ENCODE measurements at places on chromosomes 11 and 22.

GRCh38 chr11:79626135-79627075 lies 185.6 kb upstream of the TENM4 start:
- no peak for DNase-seq

DNA sequence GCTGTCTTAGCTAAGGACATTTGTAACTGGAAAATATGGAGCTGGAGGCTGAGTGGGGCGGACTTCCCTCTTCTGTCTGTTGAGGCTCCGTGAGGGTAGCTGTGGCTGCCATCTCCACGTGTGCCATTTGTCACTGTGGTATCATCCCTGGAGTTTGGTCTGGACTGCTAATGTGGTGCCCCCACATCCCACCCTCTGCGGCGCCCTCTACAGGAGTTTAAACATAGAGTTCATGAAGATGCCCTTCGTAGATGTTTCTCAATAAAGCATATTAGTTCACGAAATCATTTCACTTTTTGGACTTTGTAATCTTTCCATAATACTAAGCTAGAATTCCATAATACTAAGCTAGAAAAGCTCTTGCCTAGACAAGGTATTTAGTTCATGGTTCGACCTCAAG lies 52.4 kb downstream of the TECTA start:
- no peak for DNase-seq

GRCh38 chr11:118312328-118312727 lies 7.8 kb downstream of the CD3E start:
- DNase-seq, result no peak

DNA sequence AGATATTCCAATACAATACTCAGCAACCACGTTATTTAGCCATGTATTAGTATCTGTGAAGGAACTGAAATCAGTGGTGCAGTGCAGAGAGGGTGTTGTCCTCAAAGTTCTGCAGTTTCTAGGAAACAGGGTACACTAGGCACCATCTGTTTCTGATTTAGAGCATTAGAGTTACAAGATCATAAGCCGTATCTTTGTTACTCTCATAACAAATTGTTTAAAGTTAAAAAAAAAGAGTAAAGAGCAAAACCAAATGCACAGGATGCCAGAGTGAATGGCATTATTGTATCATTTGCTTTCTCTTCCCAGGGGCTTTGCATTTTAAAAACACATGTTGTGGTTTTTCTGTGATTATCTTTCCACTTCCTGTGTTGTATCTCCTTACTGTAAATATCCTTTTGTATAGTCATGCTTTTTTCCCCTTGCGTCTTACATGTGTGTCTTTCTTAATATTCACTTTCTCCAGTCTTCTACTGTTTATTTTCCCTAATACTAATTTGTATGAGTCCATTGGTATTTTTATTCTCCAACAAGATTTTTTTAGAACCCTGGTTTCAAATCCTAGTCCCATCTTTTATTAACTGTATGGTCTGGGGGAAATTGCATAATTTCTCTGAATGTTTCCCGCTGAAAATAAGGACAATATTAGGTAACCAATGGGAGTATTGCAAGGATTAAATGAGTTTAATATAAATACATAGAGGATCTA lies 15.2 kb upstream of the NUP160 start:
- DNase-seq, result no peak

DNA sequence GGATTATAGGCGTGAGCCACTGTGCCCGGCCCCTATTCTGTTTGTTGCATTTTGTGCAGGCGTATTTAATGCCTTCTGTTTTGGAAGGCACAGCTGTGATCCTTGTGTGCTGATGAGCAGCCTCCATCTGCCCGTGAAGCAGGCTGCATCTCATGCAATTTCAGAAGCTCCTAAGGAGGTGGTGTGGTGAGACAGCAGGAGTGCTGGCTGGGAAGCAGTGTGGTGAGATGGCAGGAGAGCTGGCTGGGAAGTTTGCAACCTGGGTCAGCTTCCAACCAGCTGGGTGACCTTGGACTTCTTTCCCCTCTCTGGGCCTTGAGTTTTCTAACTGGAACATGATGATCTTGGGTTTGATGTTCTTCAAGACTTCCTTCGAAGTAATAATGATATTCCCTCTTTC lies 525.1 kb downstream of the TBC1D22A start:
- no peak for DNase-seq

DNA sequence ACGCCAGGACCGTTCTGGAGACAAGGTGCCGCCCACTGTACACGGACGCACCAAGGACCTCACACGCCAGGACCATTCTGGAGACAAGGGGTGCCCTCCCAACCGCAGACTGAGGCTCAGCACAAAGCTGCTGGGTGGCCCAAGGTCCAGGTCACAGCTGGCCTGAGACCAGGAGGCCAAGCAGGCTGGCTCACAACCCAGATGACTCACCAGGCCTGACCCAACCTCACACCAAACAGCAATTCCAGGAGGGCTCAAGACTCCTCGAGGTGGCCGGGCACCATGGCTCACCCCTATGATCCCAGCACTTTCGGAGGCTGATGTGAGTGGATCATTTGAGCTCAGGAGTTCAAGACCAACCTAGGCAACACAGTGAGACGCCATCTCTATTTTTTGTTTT lies 14.8 kb downstream of the BRD1 start:
- DNase-seq, result no peak

GRCh38 chr22:46834021-46834737 lies 71.7 kb downstream of the TBC1D22A start:
- no peak for DNase-seq

GRCh38 chr11:437228-437870 lies 4.5 kb downstream of the ANO9 start:
- no peak for DNase-seq

DNA sequence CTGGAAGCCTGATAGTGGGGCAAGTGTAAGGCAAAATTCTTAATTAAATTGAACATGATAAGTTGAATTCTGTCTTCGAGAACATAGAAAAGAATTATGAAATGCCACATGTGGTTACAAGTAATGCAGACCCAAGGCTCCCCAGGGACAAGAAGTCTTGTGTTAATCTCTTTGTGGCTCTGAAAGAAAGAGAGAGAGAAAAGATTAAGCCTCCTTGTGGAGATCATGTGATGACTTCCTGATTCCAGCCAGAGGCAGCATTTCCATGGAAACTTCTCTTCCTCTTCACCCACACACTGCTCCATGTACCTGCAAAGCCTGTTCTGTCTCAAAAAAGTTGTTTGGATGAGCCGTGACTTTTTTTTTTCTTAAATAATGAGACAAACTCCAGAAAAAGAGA lies 1.9 kb upstream of the TYR start:
- DNase-seq, result no peak

- no peak for DNase-seq
Observed at GRCh38 chr22:29157759-29158535, 47.7 kb upstream of the EMID1 start.

Measured in T-cell (primary cell).